ENCODE measurements at places on chromosomes 16 and 17.

DNA sequence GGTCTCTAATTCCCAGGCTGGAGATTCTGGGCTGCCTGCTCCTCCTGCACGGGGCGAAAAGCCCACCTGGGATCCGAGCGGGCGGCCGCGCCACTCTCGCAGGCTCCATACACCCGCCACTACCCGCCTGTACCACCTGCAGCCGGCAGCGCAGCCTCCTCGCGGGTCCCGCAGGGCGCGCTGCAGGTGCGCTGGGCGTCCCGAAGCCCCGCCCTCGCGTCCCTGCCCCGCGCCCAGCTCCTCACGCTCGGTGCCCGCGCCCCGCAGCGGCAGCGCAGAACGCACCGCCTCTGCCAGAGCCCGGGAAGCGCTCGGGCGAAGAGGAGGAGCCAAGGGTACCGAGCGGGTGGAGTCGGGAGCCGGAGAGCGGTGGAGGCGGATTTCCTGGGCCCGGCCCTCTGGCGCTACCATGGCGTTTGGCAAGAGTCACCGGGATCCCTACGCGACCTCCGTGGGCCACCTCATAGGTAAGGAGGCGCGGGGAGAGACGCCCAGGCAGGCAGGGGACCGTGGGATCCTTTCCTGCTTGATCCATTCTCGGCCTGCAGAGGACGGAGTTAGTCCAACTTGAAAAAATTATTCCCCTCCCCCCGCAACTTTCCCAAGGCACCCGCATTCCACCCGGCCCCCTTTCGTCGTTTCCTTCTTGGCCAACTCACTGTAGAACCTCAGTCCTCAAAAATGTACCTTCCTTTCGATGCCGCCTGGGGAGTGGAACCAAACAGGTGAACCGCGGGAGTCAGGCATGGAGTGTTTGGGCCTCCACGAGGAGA, at the start of gene TOM1L1:
TSS of gene TOM1L1 (plus strand) at position 396 of the 773 bp plus-strand sequence. CDS start at position 410, 14 bp downstream.
- no peak for DNase-seq

GRCh38 chr17:7060165-7060891, 16.4 kb upstream of the SLC16A11 start:
- no peak for DNase-seq

DNA sequence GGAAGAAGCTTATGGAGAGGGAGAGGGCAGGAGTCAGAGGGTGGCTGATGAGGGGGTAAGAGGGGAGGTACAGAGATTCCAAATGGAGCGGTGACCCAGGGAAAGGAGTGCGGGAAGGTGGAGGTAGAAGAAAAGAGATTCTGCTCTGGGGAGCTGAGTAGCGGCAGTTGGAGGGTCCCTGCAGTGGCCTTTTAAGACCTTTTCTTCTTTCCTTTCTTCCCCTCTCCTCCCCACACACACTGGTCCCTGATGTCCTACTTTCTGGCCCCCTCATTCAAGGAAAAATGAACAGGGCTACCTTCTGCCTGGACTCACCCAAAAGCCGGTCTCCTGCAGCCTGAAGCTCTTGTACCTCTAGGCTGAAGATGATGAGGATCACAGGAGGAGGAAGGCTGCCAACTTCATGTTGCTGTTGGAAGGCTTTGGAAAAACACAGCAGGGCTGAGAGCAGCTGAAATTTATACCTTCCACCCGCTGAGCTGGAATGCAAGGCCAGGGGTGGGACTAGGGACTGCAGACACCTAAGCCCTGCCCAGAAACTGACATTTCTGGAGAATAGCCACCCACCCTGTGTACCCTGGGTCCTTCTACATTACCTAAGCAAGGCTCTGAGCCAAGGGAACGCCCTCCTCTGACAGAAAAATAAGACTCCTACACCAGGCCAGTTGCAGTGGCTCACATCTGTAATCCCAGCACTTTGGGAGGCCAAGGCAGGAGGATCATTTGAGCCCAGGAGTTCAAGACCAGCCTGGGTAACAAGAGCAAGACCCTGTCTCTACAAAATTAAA, 9.4 kb upstream of the HEATR6 start:
- DNase-seq: no peak

- DNase-seq: no peak
Measured at GRCh38 chr17:57539529-57540301, 205.4 kb downstream of the CCDC182 start.

- DNase-seq: no peak
Measured at GRCh38 chr17:41894791-41895331, 23.9 kb downstream of the ACLY start.

- no peak for DNase-seq
Measured at GRCh38 chr17:79715098-79715942, 15.4 kb upstream of the ENPP7 start.

DNA sequence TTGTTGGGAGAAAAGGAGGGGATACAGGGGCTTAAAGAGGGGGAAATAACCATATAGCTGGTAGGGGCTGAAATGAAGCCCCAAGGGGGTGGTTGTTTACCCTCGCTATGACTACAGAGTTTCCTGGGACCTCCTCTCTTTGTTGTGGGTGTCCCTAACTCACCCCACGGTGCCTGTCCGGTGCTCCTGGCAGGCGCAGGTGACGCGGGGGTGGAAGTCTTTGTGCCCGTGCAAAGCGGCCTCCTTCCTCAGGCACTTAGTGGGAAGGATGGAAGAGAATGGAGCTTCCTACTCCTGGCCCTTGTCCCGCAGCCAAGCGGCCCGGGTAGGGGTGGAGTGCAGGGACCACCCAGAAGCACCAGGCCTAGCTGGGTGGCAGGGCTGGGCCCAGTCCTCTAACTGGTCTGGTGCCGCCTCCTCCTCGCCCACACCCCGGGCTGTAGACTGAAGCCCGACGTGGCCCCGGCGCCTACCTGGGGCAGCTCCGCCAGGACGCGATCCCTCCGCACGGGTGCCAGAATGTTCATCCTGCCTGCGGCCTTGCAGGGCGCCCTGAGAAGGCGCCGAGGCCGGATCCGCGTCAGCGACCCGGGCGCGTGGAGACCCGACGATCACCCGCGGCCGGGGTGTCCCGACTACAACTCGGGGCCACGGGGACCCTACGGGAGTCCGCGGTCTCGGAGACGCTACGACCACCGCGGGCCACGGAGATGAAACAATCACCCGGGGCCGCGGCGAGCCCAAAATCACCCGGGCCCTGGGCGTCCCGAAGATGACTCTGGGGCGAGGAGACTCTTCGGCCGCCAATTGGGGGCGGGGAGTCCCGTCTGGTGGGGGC, 709 bp downstream of the RAB34 start:
- no peak for DNase-seq

DNA sequence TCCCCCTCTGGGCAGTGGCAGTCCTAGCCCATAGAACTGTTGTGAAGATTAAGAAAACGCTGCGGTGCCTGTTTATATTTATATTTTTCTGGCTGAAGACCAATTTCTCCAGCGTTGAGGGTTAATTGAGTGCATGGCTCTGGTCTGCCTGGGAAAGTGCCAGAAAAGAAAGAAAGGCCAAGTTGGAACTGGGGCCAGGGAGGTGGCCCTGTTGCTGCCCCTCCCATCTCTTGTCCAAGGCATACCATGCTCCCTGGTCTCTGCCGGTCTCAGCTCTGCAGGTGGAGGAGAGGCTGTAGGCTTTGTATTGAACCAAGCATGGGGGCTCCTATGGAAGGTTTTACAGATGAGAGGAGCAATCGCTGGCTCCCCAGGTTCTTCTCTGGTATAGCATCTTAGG, 124.7 kb downstream of the MGAT5B start:
- DNase-seq: no peak

DNA sequence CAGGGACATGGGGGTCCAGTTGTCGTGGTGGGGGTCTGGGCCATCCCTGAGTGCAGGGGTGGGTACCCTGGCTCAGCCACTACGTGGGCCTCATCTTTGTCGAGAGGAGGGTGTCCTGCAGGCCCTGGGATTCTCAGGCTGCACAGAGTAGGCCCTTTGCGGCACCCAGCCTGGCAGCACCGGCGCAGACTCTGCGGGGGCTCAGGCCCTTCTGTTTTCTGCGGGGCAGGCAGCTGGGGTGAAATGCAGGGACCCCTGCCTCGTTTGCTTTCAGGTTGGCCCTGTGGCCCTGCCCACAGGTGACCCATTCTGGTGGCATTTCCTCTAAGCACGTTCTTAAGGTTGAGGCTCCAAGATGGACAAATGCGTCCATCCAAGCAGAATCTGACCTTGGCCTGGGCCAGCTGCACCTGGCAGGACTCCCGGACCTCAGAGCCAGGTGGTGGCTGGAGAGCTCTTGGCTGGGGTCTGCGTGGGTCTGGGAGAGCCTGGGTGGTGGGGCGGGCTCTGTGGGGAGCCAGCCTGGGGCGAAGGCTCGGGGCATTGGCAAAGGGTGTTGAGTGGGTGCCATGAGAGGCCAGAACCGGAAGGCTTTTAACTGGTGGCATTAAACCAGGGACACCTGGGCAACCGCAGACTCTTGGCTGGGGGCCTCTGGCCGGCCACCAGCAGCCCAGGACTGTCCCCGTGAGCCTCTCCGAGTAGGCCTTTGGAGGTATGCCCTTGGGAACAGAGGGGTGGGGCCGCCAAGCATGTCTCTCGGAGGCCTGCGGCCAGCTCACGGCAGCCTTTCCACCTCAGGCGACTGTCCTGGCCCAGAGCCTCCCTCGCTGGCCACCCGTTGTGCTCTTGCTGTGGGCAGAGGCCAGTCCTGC, 16.9 kb downstream of the PRSS27 start:
- no peak for DNase-seq

DNA sequence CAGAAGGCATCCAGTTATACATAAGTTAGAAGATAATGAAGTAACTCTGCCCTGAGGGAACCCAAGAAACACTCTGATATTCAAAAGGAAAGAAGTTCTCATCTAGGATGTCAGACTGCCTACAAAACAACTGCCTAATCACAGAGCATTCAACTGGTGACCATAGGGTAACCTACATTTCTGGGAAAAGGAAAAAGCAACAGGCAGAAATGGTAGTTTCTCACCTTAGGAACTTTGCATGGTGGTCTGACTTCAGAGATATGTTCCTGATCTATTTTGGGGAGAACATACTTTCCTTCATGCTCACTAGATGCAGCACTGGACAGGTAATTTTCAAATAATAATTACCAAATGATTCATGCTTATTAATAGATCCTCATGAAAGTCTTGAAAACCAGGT, 16.5 kb downstream of the RNF43 start:
- DNase-seq: no peak

DNA sequence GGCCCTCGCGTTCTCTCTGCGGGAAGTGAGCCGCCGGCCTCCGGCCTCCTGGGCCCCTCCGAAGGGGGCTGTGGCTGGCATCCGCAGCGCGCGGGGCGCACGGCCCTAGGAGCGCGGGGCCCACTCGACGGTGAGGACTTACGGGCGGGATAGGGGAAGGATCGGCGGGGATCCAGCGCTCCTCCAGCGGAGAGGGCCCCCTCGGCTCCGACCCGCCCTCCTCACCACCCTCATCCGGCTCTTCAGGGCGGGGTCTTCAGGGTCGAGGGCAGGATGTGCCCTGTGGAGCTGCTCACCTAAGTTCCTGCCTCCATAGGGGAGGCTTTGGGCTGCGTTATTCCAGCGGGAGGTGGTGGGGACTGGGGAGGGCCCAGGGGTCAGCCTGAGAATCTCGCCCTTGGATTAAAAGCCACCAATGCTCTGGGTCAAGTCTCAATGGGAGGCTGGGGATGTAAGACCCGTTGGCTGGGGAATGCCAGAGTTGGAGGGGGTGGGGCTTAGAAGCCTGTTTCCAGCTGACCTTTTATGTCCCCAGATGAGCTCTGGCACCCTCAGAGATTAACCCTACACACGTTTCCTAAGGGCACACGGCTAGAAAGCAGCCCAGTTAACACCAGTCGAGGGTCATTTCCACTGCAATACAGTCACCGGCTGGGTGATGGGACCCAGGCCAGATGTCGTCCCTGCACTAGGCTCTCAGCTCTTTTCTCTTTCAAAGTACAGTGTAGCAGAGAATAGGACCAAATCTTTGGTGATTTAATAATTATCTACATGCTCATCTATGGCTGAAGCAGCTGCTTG, 13.4 kb downstream of the TBX2 start:
- no peak for DNase-seq

- DNase-seq: no peak
Measured at GRCh38 chr17:60301649-60302048, 90.3 kb downstream of the USP32 start.

DNA sequence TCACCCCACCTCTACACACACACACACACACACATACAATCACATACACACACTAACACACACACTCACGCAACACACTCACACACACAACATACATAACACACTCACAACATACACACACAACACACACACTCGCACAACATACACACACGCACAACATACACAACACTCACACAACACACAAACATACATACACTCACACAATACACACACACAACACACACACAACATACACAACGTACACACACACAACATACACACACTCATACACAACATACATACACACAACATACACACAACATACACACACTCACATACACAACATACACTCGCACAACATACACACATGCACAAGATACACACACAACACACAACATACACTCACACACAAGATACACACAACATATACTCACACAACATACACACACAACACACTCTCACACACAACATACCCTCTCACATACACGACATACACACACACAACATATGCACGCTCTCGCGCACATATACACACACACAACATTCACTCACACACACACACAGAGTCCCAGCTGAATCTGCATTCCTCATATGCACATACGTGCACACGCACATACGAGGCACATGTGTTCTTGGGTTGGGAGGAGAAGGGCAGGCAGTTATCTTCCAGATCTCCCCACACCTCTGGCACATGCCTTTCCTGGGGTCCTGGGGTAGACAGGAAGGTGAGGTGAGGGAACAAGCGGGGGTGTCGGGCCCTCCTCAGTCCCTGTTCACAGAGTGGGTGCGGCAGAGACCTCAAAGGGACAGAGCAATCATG, 1.1 kb downstream of the ASGR2 start:
- no peak for DNase-seq

GRCh38 chr17:46722662-46723285, 95.7 kb downstream of the WNT3 start:
- no peak for DNase-seq

DNA sequence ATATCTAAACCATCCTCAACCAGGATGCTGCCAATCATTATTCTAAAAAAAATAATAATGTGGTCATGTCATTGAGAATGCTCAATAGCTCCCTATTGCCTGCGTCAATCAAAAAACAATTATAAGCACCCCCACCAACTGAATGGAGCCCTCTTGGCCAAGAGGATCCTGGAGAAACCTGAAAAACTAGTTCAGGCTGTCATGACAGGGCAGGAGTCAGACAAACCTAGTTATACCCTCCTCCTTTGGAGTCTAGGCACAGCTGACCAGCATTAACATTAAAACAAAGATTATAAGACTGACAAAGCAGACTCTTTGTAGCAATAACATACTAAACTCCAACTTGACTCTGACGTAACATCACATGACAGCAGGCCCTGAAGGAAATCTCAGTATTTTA, 119.2 kb upstream of the CCL2 start:
- DNase-seq: no peak

DNA sequence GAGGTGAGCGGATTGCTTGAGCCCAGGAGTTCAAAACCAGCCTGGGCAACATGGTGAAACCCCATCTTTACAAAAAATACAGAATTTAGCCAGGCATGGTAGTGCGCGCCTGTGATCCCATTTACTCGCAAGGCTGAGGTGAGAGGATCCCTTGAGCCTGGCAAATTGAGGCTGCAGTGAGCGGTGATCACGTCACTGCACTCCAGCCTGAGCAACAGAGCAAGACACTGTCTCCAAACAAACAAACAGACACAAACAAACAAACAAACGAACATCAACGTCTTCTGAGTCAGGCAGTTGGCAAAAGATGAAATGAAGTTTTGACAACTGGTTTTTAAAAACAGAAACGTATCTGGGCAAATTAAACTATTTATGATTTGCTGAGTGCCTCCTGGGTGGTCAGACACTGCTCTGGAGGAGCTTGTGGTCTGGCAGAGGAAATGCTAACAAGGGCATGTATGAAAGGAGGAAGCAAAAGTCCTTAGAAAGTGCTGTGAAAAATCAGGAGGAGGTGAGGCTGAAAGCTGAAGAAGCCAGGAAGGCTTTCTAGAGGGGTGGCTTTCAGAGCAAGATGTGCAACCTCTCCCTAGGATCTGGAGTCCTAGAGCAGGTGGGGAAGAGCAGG, 10.2 kb upstream of the KRT20 start:
- no peak for DNase-seq

Measured in stimulated activated CD4-positive, alpha-beta T cell treated with anti-CD3 and anti-CD28 coated beads, Interleukin-1b, Interleukin-23, amount 100 ng/mL, for 1 hour (primary cell).